ENCODE measurements at places on chromosomes 6 and 20.

DNA sequence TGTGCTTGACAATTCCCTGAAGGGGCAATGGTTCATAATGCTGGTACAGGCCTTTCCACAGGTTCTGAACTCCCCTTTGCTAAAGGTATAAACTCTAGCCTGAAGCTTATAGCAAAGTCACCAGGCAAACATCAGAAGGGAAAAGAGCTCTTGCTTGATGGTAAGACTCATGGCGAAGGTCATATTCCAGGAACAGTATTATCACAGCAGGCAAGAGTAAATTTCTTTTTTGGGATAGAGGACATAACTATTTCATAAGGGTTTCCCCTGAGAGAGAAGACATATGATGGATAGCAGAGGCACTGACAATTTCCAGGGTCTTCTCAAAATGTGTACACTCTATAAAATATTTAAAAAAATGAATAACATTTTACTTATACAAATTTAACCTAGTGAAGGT lies 86.8 kb downstream of the PRKN start:
- DNase-seq: no peak

- DNase-seq: no peak
Observed at GRCh38 chr6:118558464-118559217, 10.5 kb downstream of the PLN start.

- DNase-seq: no peak
Observed at GRCh38 chr20:8724884-8725283, 344.0 kb upstream of the PLCB4 start.

GRCh38 chr6:143337201-143337949 lies 113.1 kb downstream of the ADAT2 start:
- peak; percentile 34 for DNase-seq

DNA sequence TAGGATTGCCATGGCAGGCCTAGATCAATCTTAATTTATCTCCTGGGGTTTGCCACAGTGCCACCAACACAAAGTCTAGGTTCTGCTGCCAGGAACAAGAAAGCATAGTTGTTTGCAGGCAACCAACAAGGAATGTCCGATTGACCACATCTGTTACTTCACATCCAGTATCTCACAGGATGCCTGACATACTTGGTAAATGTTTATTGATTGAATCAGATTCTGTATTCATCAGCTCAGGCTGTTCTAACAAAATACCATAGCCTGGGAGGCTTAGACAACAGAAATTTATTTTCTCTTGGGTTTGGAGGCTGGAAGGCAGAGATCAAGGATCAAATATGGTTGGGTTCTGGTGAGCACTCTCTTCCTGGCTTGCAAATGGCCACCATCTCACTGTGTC lies 26.3 kb upstream of the MC3R start:
- DNase-seq: no peak

- DNase-seq: no peak
Observed at GRCh38 chr6:6406715-6407070, 86.2 kb upstream of the F13A1 start.

DNA sequence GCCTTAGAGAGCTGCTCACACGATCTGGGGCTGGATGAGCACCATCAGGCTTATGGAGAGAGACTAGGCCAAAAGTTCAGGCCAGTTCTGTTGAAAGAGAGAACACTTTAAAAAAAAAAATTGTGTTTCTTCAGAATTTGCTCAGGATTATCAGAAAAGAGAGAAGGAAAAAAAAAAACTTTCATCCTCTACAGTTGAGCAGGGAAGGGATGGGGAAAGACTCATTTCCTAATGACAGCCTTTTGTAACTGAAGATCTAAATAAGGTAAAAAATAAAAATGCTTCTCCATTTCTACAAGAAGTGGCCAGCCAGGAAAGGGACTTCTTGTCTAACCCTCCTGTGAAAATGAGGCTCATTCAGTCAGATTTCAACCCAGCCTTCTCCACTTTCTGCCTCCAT lies 134.8 kb downstream of the LY86 start:
- no peak for DNase-seq

DNA sequence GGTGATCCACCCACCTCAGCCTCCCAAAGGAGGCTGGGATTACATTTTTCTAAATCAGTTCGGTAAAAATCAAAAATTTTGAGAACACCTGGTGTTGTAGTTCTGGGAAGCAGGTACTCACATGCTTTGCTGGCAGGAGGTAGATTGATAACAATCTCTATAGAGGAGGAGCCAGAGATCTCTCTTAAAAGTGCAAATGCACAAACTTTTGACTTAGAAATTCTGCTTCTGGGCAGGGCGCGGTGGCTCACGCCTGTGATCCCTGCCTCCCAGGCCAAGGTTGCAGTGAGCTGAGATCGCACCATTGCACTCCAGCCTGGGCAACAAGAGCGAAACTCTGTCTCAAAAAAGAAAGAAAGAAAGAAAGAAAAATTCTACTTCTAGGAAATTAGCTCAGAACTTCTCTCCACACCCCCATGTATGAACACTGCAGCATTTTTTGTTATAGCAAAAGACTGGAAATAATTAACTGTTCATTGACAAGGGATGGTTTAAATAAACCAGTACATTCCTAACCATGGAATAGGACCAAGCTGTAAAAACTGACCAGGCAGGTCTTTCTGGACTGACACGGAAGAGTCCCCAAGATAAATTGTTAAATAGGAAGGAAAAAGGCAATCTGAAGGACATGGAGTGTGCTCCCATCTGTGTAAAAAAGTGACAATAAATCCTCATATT lies 14.4 kb upstream of the TRIB3 start:
- no peak for DNase-seq

- no peak for DNase-seq
Observed at GRCh38 chr6:122621638-122622037, 11.4 kb downstream of the PKIB start.

GRCh38 chr6:90263633-90264032 lies 33.0 kb downstream of the BACH2 start:
- DNase-seq: no peak

GRCh38 chr20:478949-479429 lies 16.7 kb upstream of the TBC1D20 start:
- peak; percentile 87 for DNase-seq

DNA sequence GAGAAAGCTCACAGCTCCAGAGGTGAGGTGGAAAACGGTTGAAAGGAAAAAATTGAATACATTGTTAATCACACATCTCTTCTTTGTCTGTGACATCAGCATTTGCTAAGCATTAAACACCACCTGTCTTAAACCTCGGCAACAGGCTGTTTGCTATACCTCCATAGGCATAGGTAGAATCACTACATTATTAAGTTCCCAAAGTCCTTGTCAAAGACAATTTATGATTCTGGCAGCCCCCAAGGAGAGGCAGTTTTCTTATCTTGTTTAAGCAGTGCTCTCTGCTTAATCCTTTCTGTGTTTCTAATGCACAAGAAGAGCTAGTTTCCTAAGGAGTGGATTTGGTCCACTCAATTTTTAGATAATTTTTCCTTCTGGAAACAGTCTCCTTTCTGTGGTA lies 249.7 kb downstream of the NKAIN2 start:
- DNase-seq: no peak

DNA sequence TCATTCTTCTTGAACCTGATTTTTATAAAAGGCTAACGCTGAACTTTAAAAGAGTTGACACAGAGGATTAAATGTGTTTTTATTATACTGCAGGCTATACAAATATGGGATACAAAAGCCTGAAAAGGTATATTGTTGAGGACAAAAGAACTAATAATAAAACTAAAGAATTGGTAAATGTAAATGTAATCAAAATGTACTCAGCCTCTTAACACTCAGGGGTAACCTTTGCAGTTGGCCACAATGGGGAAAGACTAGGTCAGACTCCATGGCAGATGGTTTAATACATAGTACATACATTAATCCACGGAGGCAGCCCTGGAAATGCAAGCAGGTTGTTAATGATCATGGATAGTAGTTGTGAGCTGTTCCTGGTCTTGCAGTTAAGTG lies 57.5 kb downstream of the SOBP start:
- DNase-seq: no peak

DNA sequence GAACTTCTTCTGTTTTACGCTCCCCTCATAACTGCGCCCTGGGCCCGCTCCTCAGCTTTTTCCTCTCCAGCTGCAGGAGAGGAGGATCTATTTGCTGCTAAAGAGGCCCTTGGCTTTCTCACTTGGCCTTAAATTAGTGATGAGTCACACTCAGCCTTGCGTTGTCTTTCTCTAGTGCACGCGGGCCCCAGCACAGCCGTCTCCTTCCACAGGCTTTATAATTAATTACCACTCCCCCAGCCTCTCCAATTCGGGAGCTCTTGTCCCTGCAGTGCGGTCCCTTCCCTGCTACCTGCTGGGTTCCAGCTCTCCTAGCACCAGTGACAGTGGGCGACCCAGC lies 25.2 kb downstream of the PACSIN1 start:
- no peak for DNase-seq

DNA sequence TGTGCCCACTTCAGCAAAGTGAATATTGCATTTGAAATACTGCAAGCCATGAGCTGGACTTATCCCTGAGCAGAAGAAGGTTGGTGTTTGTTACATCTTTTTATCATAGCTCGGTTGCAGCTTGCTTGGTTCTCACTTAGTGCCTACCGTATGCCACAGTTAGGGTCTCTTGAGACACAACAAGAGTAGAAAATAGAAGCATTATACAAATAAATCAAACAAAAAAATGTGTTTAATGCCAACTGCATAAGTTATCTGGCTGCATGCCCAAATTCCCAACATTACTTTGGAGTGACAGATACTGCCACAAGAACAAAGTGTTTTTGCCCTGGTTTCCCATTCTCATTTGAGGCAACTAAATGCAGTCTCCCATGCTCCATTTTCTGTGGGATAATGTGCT lies 53.9 kb upstream of the LAMP5 start:
- DNase-seq: peak; percentile 9

GRCh38 chr6:158536891-158537798 lies 22.7 kb upstream of the TMEM181 start:
- DNase-seq: peak; percentile 80

GRCh38 chr6:66838764-66839163 lies 1131.7 kb upstream of the EYS start:
- no peak for DNase-seq

- DNase-seq: no peak
Observed at GRCh38 chr6:5590187-5590586, 328.9 kb downstream of the FARS2 start.

- no peak for DNase-seq
Observed at GRCh38 chr6:44058617-44059358, 68.5 kb downstream of the MRPL14 start.

- no peak for DNase-seq
Observed at GRCh38 chr6:46217671-46218131, 46.9 kb upstream of the ENPP5 start.

DNA sequence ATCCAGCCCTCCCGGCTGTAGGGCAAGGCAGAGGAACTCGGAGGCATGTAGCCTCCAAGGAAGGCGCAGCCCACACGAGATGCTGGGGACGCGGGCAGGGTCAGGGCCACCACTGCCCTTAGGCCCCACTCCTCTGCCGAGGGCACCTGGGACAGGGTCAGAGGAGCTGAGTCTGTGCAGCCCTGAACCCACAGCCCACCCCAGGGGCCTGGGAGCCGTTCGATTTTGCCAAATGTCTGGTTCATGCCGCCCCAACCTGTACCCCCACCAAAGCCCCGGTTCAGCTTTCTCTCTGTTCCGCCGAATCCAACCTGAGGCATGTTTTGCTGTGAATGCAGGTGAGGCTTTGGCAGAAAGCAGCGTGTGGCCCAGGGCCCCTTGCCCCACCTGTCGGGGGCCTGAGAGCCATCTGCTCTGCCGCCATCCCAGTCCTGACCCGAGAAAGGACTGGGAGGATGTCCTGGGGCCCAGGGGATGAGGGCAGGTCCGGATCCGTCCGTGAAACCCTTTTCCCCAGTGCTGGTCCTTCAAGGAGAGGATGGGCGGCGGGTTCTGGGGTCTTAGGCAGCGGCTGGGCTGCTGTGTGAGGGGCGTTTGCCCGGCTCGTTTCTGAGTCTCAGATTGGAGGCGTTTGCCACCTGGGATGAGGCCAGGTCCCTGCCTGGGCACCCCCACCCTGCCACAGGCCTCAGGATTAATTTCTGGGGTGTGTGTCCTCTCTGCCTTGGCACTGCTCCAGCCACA lies 79.3 kb upstream of the GATA5 start:
- DNase-seq: no peak

DNA sequence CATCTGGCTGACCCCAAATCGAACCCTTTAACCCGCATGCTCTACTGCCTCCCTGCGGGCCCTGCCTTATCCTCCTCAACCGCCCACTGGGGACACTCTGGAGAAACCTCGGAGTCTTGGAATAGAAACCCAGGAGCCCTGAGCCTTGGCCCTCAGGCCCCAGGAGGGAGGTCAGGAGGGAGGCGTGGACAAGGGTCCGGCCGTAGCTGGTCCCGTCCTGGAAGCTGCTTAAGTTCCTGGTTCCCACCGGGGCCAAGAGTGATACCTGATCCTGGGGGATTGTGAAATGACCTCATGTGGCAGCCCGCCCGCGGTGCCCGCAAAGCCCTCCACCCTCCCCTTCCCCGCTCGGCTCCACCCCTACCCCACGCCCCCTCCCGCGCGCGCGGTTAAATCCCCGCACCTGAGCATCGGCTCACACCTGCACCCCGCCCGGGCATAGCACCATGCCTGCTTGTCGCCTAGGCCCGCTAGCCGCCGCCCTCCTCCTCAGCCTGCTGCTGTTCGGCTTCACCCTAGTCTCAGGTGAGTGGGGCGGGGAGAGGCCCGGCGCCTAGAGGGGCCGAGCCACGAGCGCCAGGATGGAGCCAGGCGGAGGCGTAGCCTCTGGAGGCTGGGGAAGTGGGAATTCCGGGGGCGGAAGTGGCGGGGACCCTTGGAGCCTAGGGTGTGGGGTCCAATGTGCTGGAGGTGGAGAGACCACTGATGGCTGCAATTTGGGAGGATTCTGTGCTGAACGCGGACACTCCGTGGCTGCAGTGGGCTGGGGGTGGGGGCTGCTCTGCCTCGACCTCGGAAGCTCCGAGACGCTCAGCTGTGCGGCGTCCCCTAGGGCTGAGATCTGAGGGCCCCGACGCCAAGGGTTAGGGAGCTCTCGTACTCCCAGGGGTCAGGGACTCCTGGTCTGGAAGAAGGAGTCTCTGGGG lies at the start of gene WFDC2:
Gene WFDC2, plus strand, starts transcription at position 418 of the 926 bp plus-strand sequence. Its CDS starts 29 bp downstream, at position 447.
- peak; percentile 61 for DNase-seq

- DNase-seq: no peak
Observed at GRCh38 chr20:53175135-53175780, 203.1 kb downstream of the TSHZ2 start.

- no peak for DNase-seq
Observed at GRCh38 chr6:14467591-14467990, 350.0 kb downstream of the CD83 start.

DNA sequence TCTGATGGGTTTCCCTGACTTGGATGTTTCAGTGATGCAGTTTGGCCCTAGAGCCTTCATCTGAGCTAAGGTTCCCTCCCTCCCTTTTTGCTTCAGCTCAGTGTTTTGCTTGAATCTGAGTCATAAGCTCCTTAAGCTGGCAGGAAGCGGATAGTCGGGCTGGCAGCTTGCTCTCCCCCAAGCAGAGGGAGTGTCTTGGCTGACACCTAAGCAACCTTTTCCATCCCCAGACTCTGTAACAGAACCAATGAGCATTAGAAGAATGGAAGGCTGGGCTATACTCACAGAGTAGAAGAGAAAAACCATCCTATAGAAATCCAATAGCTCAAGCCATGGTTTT lies 98.3 kb downstream of the HAO1 start:
- DNase-seq: peak; percentile 29

GRCh38 chr6:125255201-125255600 lies 46.6 kb downstream of the HDDC2 start:
- no peak for DNase-seq

Data from eye (tissue), 1 donor.